ENCODE measurements at places on chromosomes 12 and 14.

DNA sequence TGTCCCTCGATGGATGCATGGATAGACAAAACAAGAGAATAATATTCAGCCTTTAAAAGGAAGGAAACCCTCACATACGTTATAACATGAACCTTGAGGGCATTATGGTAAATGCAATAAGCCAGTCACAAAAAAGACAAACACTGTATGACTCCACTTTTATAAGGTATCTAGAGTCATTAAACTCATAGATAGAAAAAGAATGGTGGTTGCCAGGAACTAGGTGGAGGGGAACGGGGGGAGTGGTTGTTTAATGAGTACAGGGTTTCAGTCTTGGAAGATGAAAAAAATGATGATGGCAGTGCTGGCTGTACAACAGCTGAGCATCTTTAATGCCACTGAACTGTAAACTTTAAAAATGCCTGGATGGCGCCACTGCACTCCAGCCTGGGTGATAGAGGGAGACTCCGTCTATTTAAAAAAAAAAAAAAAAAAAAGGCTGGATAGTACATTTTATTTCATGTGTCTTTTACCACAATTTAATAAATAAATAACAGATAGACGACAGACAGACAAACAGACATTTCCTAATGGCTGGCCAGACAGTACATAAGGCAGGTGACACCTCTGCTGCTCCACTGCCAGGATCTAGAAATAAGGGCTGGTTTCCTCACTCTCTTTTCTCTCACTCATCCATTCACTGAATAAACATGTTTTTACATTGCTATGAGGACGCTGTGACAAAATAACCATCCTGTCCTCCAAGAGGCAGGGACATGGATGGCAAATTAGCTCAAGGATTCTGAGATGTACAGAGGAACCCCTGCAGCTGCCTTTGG is 118.8 kb downstream of the FOXN3 start:
- DNase-seq = no peak

GRCh38 chr14:77158175-77158881 is 16.7 kb upstream of the ZDHHC22 start:
- DNase-seq = no peak

- no peak for DNase-seq
Measured at GRCh38 chr12:114093520-114093919, 127.4 kb upstream of the RBM19 start.

DNA sequence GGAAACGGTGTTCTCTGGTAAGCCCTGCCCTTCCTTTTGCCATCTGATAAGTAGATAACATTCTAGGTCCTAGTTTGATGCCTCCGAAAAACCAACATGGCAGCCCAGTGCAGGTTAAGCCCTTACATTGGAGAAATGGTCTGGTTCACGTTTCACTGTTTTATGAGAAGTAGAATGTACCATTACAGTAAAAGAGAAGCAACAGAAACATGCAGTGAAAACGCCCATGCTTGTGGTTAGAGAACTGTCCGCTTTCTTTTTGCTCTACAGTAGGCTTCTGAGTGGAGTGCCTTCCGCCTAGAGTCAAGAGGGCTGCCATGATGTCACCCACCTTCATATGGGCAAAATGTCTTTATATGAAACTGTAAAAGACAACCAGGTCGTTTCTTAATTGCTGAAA is 190.4 kb upstream of the BCL2L14 start:
- no peak for DNase-seq

GRCh38 chr14:90536511-90537191 is 139.8 kb downstream of the CALM1 start:
- DNase-seq = peak; percentile 37

DNA sequence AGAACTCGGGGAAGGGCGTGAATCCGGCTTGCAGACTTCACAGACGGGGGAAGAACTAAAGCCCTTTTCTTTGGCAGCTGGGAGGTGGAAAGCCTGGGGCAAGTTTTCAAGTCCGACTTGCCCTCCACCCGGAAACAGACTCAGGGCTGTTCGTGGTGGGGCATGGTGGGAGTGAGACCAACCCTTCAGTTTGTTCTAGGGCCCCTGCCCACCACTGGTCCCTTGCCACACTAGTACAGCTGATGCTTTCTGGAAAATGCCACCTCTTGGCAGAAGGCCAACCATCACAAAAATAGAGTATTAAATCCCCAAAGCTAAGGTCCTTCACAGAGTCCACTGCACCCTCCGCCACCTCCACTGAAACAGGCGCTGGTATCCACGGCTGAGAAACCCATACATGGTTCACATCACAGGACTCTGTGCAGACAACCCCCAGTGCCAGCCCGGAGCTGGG is 50.4 kb upstream of the DDX11 start:
- DNase-seq = no peak

GRCh38 chr12:119669744-119670472 is 2.0 kb downstream of the PRKAB1 start:
- no peak for DNase-seq

- no peak for DNase-seq
Measured at GRCh38 chr14:94761997-94762377, 7.9 kb downstream of the GSC start.

Measured in GF-D8 (cell line).